ENCODE measurements at places on chromosomes 5 and 9.

DNA sequence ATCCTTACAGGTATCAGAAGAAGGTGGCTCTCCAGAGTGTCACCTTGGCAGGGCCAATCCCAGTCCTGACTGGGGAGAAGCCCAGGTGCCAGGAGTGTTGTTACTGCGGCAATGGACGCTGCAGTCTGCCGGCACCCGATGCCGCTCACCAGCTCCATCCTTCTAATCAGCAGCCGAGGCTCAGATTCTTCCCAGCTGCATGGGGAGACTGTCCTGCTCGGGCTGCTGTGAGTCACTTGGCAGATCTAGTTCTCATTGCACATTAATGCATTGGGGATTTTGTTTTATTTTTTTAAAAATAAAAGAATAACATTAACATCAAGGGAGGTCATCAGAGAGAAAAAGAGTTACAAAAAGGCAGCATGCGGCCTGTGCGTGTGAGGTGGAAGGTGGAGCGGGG, 115.8 kb downstream of the MTX3 start:
- DNase-seq: no peak

DNA sequence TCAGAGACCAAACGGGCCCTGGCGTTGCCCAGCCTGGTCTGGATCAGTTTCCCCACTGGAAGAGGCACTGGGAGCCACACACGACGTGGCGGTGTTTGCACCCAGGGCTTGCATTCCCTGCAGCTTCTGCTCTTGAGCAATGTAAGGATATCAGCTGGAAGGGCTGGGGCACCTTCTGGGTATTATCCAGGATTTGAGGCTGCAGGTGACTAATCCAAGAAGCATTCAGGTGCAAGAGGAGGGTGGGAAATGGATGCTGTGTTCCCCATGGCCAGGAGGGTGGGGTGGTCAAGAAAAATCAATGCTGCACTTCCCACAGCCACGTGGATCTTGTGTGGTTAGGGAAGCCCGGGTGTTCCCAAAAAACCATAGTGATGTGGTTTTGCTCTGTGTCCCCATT, 430.9 kb downstream of the IRX2 start:
- no peak for DNase-seq

- DNase-seq: no peak
Observed at GRCh38 chr9:76894198-76894597, 11.7 kb downstream of the PRUNE2 start.

- peak; percentile 35 for DNase-seq
Observed at GRCh38 chr5:145554399-145554798, 280.7 kb downstream of the PRELID2 start.

- DNase-seq: no peak
Observed at GRCh38 chr9:135023088-135023785, 64.2 kb upstream of the OLFM1 start.

DNA sequence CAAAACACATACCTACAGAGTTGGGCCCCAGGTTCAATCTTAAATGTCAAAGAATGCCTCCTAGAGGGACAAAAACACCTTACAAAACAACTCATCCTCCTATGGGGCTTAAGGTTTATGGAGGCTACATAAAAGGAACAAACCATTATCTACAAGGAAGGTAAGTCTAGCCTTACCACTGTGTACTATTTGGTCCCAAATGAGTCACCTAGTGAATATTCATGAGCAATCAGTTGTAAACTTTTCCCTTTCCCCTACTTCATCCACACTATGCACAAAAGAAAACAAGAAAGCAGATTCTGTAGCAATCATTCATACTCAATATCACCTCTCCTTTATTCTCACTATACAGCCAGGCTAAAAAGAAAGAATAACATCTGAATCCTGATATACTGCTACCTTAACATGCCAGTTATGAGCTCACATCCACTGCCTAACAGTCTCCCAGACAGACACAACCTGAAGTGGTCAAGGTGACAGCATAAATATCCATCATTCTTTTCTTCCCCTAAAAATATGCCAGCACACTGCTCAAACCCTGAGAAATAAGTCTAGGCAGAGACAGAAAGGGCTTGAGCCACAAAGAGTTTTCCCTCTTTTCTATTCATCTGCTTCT, 6.2 kb downstream of the OXCT1 start:
- no peak for DNase-seq

- DNase-seq: no peak
Observed at GRCh38 chr5:151585970-151586369, 5.2 kb downstream of the FAT2 start.

DNA sequence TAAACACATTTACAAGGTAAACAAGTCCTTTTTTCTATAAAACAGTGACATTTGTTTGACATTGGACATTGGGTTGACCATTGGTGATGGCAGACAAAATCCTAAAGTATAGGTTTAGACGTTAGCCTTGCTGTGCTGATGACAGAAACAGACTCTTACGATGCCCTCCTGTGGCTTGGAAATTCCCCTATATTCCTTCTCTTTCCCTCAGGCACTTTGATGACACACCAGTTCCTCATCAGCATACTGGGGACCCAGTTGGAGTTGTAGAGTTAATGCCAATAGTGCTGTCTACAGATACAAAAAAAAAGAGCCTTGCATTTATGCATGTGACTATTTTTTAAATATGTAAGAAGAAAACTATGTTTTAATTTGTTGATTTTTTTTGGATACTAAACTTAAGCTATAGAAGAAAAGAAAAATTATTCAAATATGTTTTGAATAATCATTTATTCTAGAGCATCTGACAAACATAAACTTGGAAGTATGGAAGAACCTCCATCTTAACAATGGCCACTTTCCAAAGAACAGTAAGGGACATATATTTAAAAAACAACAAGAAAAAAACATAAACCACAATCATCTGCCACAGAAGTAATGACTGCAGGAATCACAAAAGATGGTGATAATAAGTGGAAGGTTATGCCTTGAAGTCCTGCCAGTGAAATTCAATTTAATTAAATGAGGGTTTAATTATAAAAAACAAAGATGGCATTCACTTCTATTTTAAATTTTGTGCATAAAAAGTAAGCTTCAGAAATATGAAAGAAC, 75.6 kb upstream of the SNCAIP start:
- DNase-seq: no peak

DNA sequence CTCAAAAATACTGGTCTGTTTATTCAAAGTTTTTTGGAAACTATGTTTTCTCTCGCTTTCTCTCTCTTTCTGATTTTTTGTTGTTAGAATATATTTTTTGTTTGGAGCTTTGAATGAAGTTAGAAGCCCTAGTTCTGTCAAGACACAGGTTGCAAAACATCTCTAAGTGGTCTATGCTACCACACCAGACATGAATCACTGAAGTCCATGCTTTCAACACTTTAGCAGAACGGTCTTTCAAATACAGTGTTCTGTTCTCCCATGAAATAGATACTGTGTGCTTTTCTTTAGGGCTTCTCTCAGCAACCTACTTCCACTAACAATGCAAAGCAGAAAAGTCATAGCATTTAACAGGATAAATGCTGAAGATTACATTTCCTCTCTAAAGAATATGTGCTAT, 392.5 kb downstream of the TMEM167A start:
- no peak for DNase-seq

- DNase-seq: no peak
Observed at GRCh38 chr9:134321946-134322741, 4.1 kb upstream of the RXRA start.

DNA sequence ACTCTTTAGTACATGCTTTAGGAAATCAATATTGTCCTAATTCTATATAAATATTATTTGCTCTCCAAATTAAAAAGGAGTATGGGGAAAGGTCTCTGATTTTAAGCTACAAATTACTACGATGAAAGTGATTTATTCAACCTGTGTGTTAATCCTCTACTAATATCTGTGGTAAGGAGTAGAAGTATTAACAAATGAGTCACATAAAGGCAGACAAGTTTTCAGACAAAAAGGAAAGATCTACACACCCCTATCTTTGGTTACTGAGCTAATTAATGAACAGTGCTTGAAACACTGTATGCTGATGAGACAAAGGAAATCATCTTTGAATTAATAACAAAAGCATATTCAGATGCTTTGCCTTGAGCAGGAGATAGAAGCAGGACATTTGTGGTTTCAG, 15.9 kb downstream of the LOX start:
- no peak for DNase-seq

GRCh38 chr5:83512061-83512745, 40.7 kb downstream of the VCAN start:
- DNase-seq: no peak

- no peak for DNase-seq
Observed at GRCh38 chr9:124191691-124192395, 65.9 kb upstream of the NEK6 start.

DNA sequence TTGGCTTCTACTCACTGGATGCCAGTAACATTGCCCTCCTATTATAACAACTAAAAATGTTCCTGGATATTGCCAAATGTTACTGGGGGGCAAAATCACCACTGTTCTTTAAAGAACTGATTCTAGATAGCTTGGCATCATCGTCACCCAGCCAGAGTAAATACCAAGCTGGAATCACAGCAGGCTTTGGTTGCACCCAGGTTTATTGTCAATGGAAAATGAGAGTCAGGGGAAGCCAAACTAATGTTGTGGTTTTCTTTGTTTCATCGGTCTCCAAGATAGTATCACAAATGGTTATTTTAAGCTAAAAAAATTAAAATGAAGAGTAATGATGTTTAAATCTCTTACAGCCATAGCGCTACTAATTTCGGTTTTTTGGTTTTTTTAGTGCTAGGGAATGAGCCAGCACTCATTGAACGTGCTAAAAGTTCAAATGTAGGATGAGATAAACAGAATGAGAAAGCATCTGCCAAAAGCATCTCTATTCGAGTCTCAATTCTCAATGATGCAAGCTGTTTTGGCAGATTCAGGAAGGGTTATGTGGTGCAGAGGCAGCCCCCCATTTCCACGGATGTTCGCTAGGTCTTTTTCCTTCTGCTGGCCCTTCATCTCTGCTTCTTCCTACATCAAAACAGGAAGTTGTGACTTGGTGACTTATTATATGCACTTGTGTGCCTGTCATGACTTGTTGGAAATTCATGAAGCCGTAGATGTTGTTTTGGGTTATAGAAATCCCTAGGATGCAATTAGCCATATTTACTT, 558.0 kb downstream of the EBF1 start:
- no peak for DNase-seq

- DNase-seq: peak; percentile 76
Observed at GRCh38 chr5:82356808-82357671, 78.9 kb upstream of the RPS23 start.

- no peak for DNase-seq
Observed at GRCh38 chr5:93422652-93423280, 158.3 kb downstream of the NR2F1-AS1 start.

- DNase-seq: no peak
Observed at GRCh38 chr5:181056431-181056830, 16.4 kb downstream of the BTNL9 start.
